ENCODE measurements at places on chromosomes 12 and 14. TPM values are rescaled to one million over a fixed set of nuclear protein-coding genes. Genes with fewer than 3 reads are reported as not detected.

The NGB gene
- not detected for polyA plus RNA-seq

GRCh38 chr12:59650588-59651228, 54.9 kb downstream of the SLC16A7 start:
- DNase-seq = no peak

- no peak for DNase-seq
These were observed 732.4 kb downstream of the AACS start for GRCh38 chr12:125797421-125798175.

The SERPINA3 gene
- polyA plus RNA-seq = 0.91 TPM

The TMEM253 gene
- polyA plus RNA-seq = 0.75 TPM

GRCh38 chr12:50322206-50322605, 38.9 kb upstream of the LIMA1 start:
- DNase-seq = no peak

GRCh38 chr14:51912112-51912786, 51.8 kb downstream of the GNG2 start:
- DNase-seq = no peak

DNA sequence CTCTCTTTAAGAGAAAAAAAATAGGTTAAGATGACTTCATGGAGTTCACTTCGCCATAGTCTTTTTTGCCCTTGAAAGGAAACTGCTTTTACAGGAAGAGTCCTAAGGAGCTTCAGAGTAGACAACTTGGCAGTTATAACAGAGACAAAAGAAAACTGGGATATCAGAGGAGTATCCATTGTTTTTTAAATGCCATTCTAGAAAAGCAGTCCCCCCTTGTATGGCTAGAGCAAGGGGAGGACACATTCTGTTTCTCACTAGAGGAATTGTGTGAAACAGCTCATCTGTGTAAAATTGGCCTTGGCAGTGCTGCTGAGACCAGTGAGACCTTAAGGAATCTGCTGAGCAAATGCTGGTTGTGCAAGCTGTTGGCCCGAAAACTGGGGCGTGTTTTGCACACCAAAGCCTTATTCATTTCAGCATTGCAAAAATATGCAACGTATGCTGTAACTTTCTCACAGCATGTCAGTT, 128.0 kb downstream of the GPR135 start:
- DNase-seq = no peak

- no peak for DNase-seq
These were observed 183.8 kb downstream of the PAX9 start for GRCh38 chr14:36845356-36846012.

DNA sequence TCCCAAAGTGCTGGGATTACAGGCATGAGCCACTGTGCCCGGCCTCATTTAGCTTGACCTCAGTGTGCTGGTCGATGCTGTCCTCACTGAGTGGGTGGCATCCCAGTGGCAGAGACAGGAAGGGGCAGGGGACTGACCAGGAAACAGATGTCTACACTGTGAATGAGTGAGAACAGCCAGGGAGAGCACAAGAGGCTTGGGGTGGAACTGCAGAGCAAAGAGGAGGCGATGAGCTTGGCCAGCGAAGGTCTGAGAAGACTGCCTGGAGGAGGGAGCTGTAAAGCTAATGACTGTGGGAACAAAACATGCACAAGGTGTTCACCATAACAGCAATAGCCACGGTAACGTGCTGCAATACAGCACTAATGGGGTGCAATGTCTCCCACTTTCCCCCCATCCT, 57.2 kb upstream of the BEGAIN start:
- DNase-seq = no peak

DNA sequence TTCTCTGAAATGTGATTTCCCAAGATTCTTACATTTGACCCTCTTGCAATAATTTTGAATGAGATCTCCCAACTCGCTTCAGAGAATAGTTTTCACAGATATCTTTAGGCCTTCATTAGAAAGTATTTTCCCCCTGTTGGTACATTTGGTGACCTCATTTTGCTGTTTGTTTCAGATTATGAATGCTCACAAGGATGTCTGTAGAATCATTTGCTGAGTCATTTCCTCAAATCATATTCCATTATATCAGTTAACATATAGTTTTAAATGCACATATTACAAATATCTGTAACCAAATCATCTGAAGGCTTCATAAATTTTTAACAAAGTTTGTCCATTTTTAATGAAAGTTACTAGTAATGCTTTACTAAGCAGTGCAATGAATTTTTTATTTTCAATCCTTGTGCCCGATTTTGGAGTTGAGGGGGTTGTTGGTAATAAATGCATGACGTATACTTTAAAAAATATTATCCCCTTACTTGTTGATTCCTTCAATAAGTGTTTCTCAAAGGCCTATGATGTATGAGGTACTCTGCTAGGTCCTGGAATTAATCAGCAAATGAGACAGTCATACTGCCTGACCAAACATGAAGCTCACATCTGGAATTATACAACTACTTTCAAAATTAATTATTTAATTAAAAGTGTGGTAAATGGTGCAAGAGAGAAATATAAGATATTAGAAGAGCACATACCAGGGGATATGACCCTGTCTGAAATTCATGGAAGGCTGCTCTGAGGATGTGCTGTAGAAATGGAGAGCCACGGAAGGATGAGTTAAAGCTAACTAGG, 126.9 kb upstream of the RAP1B start:
- DNase-seq = peak; percentile 33

The B4GALNT3 gene
- polyA plus RNA-seq = not detected

DNA sequence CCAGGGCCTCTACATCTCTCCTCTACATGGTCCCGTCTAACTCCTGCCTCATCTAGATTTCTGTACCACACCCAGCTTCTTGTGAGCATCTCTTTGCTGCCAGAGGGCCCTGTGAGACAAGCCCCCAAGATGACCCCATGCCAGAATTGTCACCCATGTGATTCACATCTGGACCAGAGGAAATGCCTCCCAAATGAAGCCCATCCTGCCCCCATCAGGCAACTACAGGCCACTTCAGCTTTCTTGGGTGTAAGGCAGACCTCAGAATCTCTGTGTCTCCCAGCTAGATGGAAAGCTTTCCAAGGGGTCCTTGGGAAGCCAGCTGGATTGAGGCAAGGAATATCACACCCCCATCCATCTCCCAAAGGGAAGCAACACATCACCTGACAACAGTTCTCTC, 9.3 kb upstream of the OAS3 start:
- DNase-seq = no peak

DNA sequence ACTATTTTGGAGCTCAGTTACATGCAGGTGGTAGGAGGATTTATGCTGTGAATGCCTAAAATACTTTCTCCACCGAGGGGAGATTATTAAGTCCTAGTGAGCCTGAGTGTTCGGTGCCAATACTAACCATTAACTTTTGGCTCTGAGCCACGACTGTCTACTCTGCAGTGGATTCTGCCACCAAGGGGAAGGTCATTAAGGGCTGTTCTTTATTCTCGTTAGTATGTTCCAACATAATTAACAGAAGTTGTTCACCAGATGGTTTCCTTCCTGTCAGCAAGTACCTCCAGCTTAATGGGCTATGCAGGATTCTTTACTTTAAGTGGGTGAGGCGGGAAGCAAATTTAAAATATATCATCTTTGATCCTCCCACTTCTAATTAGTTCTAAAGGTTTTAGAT, 326.3 kb downstream of the BMP4 start:
- DNase-seq = no peak

The SLC25A47 gene
- not detected for polyA plus RNA-seq

GRCh38 chr12:46535376-46535775, 162.8 kb upstream of the SLC38A2 start:
- DNase-seq = no peak

The MAP3K9 gene
- 0.36 TPM for polyA plus RNA-seq
